ENCODE measurements at places on chromosomes 1 and 21. TPM values are rescaled to one million over a fixed set of nuclear protein-coding genes. Genes with fewer than 3 reads are reported as not detected.

DNA sequence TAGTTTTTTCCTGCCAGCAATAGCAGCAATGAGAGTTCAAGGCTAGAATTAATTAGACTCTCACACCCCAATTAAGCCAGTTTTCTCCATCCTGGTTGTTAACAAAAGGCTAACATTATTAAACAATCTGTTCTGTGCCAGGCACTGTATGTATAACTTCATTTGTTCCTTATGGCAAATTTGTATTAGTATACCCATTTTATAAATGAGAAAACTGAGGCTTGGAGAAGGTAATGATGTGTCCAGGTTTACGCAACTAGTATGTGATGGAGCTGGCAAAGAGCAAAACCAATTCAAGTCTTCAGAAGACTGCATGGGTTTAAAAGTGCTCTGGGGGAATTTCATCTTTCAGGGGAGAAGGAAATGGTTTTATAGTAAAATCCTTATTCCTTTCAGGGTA is 38.3 kb upstream of the SLC9A1 start:
- DNase-seq, result no peak

DNA sequence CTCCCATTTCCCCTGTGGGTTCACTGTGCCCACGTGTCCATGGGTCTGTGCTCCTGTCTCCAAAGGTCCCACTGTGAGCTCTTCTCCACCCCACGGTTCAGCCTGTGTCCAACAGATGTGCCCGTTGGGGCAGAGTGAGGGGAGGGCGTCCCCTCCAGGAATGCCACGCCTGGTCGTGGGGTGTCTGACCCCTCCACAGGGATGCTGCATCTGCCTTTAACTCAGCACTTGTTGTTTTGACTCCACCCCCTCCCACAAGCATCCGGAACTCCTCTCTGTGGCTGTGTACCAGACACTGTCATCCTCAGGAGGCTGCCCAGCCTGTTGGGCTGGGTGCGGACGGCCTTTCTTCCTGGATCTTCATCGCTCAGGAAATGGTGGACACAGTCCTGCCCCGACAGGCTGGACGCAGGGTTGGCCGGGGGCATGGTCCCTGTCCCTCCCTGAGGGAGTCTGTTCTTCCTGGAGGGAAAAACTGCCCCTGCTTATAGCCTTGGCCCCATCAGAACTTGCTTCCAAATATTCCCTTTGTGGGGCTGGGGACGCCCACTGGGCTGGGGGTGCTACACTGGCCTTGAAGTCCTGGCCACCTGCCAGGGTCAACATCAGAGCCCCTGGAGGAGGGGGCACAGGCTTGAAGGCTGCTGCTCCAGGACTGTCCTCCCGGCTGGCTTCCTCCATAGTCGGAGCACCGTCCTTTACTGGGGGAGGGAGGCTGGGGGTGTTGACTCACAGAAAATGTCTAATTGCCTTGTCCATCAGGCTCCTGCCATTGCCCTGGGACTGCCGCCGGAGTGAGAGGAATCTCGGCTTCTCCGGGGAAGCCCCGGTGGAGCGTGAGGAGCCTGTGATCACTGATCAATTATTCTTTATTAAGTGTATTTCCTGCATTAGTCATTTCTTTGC is 182.0 kb upstream of the C1orf174 start:
- DNase-seq, result no peak

GRCh38 chr1:102089791-102090190 is 93.1 kb upstream of the OLFM3 start:
- no peak for DNase-seq

DNA sequence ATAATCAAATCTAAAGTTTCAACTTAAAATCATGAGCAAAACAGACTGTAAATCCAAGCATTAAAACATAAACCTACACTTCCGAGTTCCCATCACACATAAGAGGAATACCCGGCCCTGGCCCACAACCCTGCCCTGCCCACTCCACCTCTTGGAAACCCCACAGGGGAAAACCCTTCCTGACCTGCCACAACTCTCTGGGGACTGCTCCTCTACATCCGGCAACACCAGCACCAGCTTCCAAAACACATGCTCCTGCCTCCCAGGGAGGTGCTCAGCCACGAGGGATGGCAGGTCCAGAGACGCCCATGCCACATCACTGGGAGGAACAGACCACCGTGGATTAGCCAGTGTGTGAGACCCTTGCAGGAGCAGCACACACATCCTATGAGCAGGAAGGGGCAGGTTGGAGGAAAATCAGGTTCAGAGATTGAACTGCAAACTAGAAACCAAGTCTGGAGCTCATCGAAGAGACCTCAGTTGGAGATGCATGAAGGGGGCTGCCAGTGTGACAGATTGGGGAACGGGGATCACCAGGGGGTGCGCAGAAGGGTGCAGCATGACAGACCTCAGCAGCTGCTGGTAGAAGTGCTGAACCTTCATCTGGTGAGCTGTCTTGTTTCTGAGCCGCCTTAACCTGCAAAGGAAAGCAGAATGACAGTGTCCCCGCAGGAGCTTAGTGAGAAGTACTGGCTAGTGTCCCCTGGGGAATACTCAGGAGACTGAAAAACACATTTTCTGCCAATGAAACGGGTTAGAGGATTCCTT is 25.8 kb upstream of the LSS start:
- no peak for DNase-seq

DNA sequence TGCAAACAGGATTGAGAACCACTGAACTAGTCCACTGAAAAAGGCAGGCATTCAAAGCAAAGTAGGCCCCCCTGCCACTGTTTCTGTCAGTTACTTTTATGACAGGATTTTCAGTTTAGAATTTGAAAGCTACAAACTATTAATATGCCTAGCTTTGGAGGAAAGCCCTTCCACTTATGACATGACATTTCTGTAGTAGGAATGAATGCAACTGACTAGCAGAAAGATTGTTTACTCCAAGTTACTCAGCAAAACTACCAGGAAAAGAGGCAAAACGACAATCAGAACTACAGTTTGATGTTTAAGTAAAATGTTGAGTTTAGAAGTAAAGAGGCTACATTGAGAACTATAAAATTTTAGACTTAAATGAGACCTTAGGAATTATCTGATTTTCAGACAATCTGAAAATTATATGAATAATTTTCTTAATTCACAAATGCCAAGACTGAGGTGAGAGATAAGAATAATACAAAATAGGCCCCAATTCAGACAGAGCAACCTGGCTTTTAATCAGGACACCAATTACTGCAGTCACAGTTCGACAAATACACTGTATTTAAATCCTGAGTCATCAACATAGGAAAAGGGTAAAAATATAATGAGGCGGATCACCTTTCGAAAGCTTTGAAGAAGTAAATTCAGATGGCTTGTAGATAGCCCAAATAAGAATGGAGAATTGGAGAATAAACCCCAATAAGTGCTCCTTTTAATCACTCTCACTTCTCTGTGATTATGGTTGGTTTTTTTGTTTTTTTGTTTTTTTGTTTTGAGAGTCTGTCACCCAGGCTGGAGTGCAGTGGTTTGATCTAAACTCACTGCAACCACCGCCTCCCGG is 2.2 kb downstream of the PRKAB2 start:
- DNase-seq, result no peak

Gene DYNLT4
- polyA plus RNA-seq, result not detected

Gene IGFN1
- polyA plus RNA-seq, result 0.31 TPM
